ENCODE measurements at places on chromosomes 11 and 22. TPM values are rescaled to one million over a fixed set of nuclear protein-coding genes. Genes with fewer than 3 reads are reported as not detected.

DNA sequence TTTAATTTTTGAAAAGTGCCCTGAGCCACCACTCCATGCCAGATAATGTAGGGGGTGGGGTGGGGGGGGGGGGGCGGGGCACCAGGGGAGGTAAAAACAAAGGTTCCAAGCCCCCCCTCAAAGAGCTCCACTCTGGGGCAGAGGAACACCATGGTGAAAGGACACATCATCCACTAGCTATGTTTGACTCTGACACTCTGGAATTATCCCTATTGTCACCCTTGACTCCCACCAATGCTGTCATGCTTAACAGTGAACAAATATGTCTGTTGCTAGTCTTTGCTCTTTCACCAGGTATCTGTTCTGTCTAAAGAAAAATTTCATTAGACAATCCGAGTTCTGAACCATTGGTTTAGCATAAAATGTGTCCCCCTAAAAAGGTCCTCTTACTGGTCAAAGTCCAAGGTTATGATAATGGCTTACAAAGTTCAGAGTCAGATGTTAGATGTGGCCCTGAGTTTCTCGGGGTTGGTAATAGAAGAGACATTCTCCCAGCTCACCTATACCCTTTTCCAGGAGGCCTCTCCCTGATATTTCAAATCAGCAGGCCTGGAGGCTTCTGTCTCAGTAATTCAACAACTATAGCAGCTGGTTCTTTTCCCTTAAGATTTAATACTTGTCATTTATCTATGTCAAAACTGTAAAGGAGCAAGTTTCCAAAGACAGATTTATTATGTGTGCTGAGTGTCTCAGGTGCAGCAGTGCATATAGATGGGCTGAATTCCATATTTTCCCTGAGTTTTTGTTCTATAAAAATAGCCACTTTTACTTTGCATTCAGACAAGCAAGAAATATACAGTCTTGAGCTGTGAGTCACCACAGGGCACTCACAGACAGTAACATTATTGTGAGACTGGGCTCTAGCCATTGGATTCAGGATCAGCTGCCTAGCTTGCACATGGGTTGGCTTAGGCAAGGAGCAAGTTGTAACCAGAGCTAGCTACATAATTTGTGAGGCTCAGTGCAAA, 174.1 kb downstream of the CSNK2A3 start:
- DNase-seq = no peak

DNA sequence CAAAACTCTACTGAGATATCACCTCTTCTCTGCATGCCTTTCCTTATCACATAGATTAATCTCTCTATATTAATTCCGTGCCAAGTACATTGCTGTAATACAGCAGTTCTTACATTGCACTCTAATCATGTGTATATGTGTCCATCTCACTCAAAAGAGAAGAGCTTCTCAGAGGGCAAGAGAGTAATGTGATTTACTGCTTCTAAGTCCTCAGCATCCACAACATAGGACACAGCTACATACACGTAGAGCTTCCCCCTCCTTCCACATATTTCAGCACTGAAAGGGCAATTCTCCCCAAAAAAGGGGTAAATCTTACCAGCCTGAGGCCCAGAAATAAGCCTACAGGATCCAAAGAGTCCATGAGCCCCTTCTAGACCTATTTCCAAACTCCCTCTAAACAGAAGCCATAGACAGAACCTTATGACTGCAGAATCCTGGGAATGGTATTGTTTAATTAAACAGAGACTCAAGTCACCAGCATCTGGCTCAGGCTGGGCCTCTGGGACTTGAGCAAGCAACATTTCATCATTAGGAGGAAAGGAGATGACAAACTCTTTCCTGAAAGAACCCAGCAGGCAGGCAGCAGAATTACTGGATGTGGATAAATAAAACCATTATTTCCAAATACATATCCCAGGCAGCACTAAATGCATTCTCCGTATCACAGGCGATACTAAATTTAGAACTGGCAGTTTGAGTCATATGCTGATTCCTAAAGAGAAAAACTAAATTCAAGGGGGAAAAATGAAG, 87.2 kb downstream of the KCNC1 start:
- DNase-seq = no peak

- DNase-seq = no peak
These were observed 82.6 kb downstream of the ADAMTS15 start for GRCh38 chr11:130531061-130531460.

DNA sequence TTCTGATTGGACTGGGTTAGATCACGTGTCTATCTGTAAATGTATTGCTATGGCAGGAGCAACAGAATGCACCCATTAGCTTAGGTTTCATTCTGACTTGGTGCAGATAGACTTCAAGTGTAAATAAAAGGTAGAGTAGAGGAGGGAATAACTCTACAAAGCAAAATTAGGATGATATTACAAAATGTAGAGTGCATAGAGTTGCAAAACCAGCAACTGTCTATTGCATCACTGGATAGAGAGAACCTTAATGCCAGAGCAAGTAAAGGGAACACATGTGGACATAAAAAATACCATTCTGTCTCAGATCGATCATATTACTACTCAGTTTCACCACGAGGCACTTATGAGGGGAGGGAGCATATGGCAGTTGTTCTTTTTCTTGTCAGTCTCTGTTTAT, 22.0 kb upstream of the CAT start:
- no peak for DNase-seq

DNA sequence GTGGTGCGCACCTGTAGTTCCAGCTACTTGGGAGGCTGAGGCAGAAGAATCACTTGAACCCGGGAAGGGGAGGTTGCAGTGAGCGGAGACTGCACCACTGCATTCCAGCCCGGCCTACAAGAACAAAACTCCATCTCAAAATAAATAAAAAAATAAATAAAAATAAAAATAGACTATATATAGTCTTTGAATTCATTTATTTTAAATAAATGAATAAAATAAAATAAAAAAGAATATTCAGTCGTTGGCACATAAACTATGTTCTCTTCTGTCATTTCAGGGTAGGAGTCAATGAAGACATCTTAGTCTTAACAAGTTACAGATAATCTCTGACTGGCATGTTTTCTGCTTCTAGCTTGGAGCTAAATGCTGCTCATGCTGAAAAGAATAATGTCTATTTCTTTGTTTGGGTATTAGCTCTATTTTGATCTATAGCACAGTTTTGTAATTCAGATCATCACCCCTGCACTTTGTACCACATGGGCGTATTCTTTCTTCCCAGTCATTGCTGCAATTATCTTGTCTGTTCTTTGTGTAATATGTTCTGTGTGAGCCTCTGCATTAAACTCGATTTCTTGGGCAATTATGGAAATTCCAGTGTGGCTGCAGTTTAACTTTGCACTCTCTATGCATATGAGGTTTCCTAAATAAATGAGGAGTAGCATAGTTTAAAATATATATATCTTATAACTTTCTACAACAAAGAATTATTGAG, 1.4 kb upstream of the MS4A14 start:
- no peak for DNase-seq

- no peak for DNase-seq
These were observed 462.8 kb downstream of the FAM181B start for GRCh38 chr11:82270870-82271269.

DNA sequence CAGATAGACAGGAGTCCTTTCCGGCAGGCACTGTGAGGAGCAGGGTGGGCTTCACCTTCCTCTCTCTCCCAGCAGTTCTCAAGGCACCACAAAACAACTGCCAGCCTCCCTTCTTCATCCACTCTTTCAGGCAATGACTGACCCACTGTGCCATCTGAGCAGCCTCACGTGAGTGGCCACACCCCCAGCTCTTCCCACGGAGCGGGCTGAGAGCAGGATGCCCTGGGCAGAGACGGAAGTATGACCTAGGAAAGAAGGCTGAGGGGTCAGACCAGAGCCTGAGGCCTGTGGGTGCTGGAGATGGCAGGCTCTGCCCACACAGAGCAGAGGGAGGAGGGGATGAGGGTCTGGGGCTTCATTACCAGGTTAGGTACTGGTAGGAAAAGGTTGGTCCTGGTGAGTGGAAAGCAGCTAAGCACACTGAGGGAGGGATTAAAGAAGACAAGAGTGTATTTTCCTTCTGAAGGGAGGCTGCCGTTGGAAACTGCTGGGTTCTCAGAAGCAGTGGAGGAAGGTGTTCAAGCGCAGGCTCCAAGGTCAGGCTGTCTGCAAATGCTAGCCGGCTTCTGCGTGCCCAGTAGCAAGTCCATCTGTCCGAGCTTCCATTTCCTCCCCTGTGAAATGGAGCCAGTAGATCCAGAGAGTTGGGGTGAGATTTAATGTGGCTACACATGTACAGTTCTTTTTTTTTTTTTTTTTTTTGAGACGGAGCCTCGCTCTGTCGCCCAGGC, 4.6 kb downstream of the NLRP6 start:
- no peak for DNase-seq

DNA sequence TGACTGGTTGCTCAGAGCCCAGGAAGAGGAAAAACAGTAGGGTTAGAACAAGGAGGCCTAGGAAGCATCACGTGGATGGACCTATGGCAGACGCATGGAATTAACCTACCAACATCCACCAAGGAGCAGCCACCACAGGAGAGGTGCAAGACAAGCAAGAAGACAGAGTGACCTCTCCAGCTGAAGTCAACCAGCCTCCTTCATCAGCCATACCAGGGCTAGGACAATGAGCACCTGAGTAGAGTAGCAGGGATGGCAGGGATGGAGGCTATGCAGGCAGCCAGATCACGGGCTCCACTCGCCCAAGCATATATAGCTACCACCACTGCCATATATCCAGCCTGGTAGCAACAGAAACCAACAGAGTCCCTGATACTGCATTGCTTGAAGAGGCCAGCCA, 202.1 kb upstream of the B3GAT1 start:
- no peak for DNase-seq

Gene APOA5
- not detected for total RNA-seq

Gene LRRC51
- 10.0 TPM for total RNA-seq

Gene ZMAT5
- total RNA-seq = 29.1 TPM

Gene PPP1CA
- 79.4 TPM for total RNA-seq
